Astrocyte of the hippocampus (primary cell): ENCODE measurements at places on chromosomes 2 and 18.

DNA sequence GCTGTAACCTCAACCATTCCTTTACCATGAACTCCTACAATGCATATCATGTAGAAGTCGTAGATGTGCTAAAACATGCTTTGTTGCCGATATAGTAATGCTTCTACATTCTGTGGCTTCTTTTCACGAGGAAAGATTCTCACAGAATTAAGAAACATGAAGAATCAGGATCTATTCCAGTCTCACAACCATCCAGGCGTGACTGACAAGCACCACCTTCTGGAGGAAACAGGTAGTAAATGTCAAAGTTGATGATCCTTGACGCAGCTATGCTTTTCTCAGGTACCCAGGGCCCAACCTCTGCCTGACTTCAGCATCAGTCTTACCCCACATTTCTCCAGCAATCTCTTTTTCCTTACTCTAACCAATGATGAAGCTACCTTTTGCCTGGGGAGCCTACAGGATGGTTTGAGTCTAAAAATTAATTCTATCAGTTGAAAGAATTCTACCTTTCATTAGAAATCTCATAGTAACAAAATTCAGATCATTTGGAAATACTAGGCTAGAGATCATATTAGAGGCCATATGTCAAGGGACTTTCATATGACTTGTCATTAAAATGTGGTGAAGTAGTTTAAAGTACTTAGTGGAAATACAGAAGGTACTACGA lies 123.3 kb upstream of the RND3 start:
- DNase-seq = peak; percentile 70

- DNase-seq = no peak
Measured at GRCh38 chr2:45728458-45728942, 77.0 kb downstream of the PRKCE start.

DNA sequence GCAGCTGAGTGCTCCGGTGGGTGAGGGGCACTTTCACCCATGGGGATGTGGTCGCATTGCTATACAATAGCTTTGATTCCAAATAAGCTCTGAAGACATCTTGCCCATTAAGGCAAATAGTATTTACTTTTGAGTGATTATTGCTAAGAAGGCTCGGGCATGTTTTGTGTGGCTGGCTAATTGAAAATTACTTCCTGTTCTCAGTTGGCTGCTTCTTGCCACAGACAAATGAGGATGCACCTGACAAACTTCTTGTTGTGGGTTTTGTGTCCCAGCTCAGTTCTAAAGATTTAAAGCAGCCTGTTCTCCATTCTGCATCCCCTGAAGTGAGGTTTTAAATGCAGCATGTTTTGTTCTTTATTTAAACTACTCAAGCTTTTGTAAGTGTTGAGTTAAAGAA lies 88.3 kb downstream of the KCNS3 start:
- DNase-seq = no peak

DNA sequence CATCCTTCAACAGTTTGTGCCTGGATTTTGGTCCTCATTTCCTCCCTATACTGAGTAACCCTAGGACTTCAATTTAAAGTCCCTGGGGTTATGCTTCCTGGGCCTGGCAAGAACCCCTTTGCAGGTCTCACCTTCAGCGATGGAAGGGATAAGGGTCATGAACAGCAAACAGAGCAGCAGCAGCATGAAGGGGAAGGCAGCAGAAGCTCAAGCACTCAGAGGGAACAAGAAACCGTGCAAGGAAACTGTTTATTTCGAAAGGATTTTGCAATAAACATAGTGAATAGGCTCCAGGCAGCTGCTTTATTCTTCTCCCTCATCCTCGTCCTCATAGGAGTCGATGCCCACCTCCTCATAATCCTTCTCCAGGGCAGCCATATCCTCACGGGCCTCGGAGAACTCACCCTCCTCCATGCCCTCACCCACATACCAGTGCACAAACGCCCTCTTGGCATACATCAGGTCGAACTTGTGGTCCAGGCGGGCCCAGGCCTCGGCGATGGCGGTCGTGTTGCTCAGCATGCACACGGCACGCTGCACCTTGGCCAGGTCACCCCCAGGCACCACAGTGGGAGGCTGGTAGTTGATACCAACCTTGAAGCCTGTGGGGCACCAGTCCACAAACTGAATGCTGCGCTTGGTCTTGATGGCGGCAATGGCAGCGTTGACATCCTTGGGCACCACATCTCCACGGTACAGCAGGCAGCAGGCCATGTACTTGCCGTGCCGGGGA lies 2.8 kb upstream of the TUBA4B start:
- no peak for DNase-seq

DNA sequence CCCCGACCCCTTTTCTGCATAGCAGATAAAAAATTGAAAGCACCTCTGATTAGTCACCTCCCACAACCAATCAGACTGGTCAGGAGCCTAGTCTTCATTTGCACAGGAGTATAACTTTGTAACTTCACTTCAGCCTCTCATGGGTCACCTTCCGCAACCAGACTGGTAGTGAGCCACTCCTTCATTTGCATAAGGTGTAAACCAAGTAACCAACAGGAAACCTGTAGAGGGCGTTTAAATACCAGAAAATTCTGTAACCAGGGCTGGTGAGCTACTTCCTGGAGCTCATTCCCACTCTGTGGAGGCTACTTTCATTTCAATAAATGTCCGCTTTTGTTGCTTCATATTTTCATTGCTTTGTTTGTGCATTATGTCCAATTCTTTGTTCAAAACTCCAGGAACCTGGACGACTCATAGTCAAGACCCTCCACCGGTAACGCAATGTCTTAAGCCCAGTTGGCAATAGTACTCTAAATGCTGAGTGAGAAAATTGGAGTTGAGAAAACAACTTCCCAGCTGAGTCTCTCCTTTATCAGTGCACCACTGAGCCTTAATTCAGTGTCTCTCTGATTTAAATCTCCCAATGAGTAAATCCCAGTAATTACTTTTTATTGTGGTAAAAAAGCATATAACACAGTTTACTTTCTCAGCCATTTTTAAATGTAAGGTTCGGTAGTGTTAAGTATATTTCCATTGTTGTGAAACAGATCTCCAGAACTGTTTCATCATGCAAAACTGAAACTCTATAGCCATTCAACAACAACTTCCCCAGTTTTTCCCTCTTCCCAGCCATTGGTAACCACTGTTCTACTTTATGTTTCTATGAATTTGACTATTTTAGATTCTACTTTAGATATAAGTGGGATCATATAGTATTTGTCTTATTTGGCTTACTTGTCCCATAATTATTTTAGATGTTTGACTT lies 392.7 kb upstream of the SLC8A1 start:
- DNase-seq = peak; percentile 0

DNA sequence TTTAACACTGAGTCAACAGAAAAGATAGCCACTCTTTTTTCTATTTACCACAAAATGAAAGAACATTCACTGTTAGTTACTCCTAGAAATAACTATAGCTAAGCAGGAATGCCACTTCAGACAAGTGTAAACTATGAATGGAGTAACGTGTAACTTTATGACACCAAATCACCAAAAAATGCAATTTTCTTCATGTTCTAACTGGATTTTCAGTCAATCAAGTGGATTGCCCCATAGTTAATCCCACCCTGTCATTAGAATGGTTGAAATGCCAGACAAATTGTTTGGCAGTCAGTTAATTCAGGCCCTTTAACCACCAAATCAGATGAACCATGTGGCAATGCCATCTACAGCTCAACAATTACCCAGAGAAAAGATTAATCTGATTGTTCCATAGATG lies 9.9 kb downstream of the EPHA4 start:
- DNase-seq = peak; percentile 11

- no peak for DNase-seq
Measured at GRCh38 chr2:42924418-42924886, 132.1 kb upstream of the HAAO start.

GRCh38 chr2:239519089-239519920 lies 118.5 kb upstream of the HDAC4 start:
- peak; percentile 41 for DNase-seq

GRCh38 chr18:55266981-55267380 lies 307.7 kb upstream of the CCDC68 start:
- DNase-seq = no peak

- DNase-seq = no peak
Measured at GRCh38 chr2:168944065-168944464, 43.0 kb downstream of the G6PC2 start.
